ENCODE measurements at places on chromosomes 4 and X. TPM values are rescaled to one million over a fixed set of nuclear protein-coding genes. Genes with fewer than 3 reads are reported as not detected.

IRS4 gene
- total RNA-seq: 0.06 TPM

GRCh38 chr4:156956359-156956758 lies 15.2 kb downstream of the PDGFC start:
- no peak overlapping the region for H3K4me3 ChIP-seq
- no peaks in the 10 kb centered on the region for H3K36me3 ChIP-seq
- DNase-seq: no peak
- H3K4me1 ChIP-seq: peaks cover 37% of the 10 kb centered on the region

DNA sequence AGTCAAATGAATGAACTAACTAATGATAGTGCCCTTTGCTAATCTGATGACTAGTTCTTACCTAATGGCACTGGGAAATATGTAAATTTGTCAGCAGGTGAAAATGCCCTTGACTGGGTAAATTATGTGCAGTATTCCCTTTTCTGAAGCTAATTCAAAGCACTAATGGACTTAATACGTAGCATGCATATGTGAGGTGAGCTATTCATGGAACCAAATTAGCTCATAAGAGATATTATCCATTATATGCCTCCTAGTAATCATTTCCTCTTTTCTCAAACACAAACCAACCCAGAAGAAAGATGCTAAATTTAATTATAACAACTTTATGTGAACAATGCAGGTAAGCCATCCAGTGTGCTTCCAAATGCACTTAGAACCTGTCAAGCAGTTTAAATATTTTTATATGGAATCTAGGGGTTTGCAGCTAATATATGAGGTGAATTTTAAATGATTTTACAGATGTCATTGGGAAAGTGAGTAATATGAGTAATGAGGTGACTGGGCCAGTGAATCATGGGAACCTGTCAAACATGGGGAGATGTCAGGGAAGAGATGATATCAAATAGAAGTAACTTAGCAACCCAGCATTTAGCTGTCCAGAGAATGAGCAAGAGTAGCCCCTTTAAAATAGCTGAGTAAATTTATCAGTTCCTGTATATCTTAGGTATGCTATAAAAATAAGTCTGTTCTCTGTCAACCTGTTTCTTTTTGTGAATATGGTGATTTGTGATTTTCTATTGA lies 315.0 kb downstream of the AFF2 start:
- H3K4me3 ChIP-seq: no peak overlapping the region
- H3K27ac ChIP-seq: no peak overlapping the region
- DNase-seq: no peak
- no peaks in the 10 kb centered on the region for H3K4me1 ChIP-seq

GRCh38 chr4:48692897-48693296 lies 87.2 kb downstream of the FRYL start:
- H3K4me3 ChIP-seq: no peak overlapping the region
- H3K36me3 ChIP-seq: no peaks in the 10 kb centered on the region
- no peaks in the 10 kb centered on the region for H3K27me3 ChIP-seq
- peaks cover 5% of the 10 kb centered on the region for H3K4me1 ChIP-seq

MXRA5 gene
- 21.1 TPM for total RNA-seq

STOX2 gene
- 10.2 TPM for total RNA-seq

DNA sequence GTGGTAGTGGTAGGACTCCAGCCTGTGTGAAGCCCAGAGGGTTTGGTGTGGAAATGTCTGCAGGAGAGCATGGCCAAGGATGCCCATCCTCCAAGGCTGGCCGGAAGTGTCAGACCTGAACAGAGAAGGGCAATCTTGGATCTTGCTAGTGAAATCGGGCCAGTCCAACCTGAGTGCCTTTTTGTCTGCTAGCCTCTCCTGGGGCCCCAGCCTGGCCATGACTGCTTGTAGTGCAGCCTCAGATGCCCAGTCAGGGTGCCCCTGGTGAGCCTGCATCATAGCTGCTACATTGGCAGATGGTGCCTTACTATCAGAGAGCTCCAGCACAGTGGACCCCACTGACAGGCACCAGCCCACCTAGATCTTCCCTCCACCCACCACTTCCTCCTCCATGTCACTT lies 99.3 kb upstream of the PCDH18 start:
- no peaks in the 10 kb centered on the region for H3K4me1 ChIP-seq
- no peaks in the 10 kb centered on the region for H3K36me3 ChIP-seq
- H3K27me3 ChIP-seq: no peaks in the 10 kb centered on the region
- H3K27ac ChIP-seq: no peak overlapping the region
- no peak for DNase-seq

CLDN34 gene
- 0.29 TPM for total RNA-seq

APLN gene
- 0.14 TPM for total RNA-seq

- no peak overlapping the region for H3K4me3 ChIP-seq
- H3K27ac ChIP-seq: peak overlapping the region; percentile 73
- peaks cover 32% of the 10 kb centered on the region for H3K4me1 ChIP-seq
- no peaks in the 10 kb centered on the region for H3K36me3 ChIP-seq
- H3K27me3 ChIP-seq: no peaks in the 10 kb centered on the region
These were observed 124.9 kb downstream of the PTTG2 start for GRCh38 chr4:38084877-38085711.

Measured in pancreas (tissue), 10 donors.